ENCODE measurements at places on chromosomes 1 and 21.

GRCh38 chr1:161481624-161482392 is 23.4 kb upstream of the FCGR2A start:
- no peak for DNase-seq

DNA sequence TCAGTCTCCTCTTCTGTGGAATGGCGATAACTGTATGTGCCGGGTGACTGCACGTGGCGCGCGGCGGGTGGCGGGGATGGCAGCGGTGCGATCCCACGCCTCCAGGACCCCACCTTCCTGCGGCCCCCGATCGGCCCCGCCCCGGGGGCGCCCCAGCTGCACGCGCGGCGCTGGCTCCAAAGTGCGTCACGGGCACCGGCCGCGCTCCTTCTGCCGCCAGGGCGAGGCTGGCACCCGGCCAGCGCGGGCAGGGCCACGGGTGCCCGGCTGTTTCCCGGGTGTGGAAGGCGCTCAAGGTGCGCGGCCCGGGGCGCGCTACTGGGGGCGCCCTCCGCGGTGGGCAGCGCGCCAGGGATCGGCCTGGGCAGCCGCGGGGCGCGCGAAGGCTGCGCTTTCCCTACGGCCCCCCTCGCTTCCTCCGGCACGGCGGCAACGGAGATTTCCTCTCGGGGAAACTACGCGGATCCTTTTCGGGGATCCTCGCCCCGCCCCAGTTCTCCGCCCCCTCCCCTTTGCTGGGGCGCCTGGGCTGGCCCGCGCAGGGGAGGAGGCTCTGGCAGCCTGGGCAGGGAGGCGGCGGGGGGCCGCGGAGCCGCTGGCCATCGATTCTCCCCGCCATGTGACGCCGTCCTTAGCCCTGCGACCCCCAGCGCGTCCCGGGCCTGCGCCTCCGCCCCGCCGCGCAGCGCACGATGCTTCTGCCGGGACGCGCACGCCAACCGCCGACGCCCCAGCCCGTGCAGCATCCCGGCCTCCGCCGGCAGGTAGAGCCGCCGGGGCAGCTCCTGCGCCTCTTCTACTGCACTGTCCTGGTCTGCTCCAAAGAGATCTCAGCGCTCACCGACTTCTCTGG is at the start of gene EVA1C:
EVA1C (plus strand) TSS at position 545 of the 853 bp plus-strand sequence; CDS start at position 693, 148 bp downstream.
- peak; percentile 57 for DNase-seq

GRCh38 chr1:165313903-165314302 is 42.6 kb downstream of the LMX1A start:
- DNase-seq: no peak

DNA sequence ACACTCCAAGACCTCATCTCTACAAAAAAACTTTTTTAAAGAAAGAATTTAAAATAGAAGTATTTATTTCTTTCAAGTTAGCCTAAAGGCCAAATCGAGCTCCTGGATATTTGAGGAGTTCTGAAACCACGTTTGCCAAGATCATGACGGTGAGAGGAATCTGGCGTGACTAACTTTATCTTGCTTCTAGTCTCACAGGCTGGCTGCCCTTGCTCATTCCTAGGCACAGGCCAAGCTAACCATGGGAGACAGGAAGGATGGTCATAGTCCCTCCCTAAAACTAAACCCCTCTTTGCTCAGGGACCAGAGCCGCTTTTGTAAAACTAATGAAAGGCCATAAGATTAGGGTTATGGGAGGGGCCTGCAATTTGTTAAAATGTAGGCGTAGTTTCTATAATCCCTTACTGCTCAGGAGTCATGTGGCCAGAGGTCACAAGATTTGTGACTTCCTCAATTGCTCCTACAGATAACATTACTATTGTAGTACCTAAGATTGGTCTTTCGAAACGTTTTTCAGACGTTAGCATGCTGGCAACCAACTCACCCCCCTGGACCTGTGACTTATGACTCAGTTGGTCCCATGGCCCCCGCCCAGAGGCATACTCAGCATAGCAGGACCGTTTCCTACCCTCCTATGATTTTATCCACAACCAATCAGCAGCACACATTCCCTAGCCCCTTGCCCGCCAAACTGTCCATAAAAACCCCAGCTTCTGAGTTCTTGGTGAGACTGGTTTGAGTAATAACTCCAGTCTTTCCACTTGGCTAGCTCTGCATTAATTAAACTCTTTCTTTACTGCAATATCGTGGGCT is 425.0 kb downstream of the SMYD3 start:
- DNase-seq: no peak

- DNase-seq: no peak
Observed at GRCh38 chr1:21302747-21303715, 12.8 kb upstream of the ECE1 start.

- DNase-seq: no peak
Observed at GRCh38 chr1:155979597-155980343, 1.4 kb upstream of the ARHGEF2 start.

DNA sequence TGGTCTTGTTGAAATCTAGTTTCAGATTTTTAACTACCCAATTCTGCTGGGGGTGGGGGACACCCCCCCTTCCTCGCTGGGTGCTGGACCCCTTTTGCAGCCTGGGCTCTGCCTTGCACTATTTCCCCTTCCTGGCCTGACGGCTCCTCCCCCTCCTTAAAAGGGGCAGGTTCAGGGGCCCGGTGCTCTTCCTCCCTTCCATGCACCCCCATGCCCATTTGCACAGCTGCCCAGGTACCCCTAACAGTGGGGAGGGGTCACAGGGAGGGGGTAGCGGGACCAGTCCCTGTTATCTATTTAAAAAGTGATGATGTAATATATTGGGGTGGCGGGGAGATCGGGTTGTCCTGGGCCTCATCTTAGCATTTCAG is 15.3 kb downstream of the ZBTB7B start:
- no peak for DNase-seq

DNA sequence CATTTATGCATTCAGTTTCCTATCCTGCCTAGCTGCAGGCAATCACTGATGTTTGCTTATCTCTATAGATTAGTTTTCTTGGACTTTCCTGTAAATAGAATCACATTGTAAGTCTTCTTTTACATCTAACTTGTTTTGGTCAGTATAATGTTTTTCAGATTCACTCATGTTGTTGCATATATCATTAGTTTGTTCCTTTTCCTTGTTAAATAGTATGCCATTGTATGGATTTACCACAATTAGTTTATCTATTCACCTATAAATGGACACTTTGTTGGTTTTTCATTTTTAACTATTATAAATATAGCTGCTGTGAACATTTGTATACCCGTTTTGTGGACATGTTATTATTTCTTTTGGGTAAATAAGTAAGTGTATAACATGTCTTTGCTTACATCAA is 44.2 kb upstream of the BACH1 start:
- DNase-seq: no peak

DNA sequence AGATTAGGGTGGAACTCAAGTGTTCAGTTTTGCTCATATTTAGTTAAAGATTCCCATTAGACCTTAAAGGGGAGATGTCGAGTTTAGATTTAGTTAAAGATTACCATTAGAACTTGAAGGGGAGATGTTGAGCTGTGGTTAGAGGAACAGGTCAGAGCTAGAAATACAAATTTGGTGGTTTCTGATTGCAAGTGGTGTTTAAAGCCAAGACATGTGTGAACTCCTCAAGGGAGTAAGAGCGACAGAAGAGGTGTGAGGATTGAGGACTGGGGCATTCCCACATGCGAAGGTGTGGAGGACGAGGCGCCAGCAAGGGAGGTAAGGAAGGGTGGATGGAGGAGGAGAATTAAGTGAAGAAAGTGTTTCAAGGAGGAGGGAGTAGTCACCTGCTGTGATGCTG is 168.6 kb downstream of the IER5 start:
- DNase-seq: no peak

DNA sequence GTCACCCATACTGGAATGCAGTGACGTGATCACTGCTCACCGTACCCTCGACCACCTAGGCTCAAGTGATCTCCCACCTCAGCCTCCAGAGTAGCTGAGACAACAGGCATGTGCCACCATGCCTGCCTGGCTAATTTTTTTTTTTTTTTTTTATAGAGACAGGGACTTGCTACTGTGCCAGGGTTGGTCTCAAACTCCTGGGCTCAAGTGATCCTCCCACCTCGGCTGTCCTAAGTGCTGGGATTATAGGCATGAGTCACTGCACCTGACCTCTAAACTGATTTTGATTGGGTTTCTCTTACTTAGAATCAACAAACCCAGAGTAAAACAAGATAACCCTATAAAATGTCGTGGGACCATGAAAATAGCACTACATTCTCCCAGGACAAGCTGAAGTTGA is 112.0 kb downstream of the UBE2U start:
- DNase-seq: no peak

DNA sequence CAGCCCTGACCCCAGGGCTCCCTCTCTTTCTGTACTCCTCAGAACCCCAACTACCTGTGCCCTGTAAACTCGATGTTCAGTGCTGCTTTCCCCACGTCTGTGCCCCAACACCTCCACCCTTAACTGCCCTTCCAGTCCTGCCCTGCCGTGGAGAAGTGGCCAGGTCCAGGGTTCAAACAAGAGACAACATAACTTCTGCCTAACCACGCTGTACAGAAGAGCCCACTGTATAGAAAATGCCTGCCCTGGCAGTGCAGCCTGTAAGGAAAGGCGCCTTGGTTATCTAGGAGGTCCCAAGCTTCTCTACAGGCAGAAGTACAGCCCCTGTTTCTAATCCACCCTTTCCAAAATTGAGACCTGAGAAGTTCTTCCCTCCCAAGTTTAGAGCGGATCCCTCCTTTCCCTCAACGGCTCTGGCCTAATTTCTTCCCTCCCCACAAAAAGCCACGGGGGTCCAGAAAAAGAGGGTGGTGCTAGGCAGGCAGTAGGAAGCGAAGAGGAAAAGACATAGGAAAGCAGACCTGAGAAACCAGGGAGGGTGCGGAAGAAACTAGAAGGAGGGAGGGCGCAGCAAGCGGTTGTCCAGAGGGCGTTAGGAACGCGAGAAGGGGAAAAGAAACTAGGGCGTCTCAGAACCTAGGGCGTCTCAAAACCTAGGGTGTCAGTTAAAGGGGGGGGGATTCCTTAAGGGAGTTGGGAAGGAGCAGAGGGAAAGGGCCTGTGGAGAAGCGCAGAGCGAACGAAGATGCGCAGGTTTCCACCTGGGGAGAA is 3.2 kb downstream of the DMRTA2 start:
- no peak for DNase-seq

GRCh38 chr1:172897738-172898137 is 153.0 kb downstream of the TNFSF18 start:
- DNase-seq: no peak

DNA sequence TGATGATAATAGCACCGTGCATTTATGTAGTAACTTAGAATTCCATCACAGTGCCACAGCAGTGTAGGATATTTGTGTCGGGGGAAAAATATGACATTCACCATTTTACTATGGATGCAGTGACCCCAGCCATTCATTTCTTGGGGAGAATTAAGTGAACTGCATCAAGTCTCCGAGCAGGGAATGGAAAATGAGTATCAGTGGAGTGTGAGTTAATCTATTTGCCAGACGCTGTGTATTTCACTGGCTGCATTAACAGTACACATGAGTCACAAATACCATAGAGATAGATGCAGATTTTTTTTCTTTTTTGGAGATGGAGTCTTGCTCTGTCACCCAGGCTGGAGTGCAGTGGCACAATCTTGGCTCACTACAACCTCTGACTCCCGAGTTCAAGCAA is 33.8 kb upstream of the SLC45A1 start:
- no peak for DNase-seq

- no peak for DNase-seq
Observed at GRCh38 chr1:95089650-95090287, 17.0 kb upstream of the ALG14 start.

Data from NCI-H774 (cell line).